ENCODE measurements at places on chromosomes 2 and 18.
A peak's percentile ranks its signal among the peaks of the same experiment; 100 is the strongest.

GRCh38 chr2:95761556-95761955 lies 169.8 kb downstream of the TRIM43 start:
- DNase-seq = no peak

DNA sequence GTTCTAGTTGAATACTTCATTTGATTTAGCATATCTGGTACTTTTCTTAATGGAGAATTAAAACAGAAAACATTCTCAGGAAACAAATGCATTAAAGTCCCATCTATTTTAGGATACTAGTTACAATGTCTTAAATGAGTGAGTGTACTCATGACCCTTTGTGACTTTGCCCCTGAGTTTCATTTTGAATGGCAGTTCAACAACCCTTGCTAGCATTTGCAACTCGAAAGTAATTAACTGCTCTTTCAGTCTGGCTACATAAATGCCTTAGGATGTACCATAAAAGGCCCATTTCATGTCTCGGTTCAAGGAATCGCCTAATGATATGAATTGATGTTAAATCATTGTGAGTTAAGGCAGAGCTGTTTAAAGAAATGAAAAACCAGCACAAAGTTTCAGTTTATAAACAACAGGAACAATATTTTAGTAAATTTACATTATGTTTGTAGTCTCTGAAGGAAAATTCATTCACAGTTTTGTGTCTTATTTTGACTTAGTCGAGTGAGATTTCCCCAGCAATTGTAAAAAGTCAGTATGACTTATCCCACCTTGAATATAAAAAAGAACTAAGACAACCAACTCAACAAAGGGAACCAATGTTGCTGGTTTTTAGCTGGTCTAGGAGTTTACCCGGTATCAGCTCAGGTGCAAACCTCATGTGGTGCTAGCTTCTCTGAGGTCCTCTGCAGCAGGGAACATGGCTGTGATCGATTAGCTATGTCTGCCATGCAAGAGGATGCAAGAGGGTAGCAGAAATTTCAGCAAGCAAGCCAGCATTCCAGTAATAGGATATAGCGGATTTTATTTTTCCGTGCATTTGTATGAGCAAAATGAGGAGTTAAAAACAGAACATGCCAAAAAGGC lies 386.2 kb downstream of the PTPRM start:
- no peak for DNase-seq

DNA sequence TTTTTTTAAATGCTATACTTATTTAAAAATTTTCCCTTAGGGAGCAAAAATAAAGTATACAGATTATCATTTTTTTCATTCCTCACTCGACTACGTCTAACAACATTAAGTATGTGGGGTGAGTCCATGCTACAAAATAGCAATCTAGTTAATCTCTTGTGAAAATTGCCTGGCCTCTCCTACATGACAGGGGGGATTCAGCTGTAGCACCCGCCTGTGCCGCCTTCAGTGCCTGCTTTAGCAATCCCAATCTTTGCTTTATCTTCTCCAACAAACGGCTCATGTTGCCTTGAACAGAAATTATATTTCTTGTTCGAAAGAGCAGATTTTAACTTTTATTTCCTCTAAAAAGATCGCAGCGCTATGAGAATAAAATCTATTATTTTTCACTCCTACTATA lies 2.4 kb upstream of the SOX11 start:
- DNase-seq = no peak

- peak; percentile 52 for DNase-seq
These were observed 34.0 kb downstream of the LBH start for GRCh38 chr2:30265052-30266015.

GRCh38 chr2:216056739-216057138 lies 24.9 kb downstream of the PECR start:
- DNase-seq = peak; percentile 4

- DNase-seq = no peak
These were observed 27.1 kb upstream of the FMNL2 start for GRCh38 chr2:152307863-152308262.

DNA sequence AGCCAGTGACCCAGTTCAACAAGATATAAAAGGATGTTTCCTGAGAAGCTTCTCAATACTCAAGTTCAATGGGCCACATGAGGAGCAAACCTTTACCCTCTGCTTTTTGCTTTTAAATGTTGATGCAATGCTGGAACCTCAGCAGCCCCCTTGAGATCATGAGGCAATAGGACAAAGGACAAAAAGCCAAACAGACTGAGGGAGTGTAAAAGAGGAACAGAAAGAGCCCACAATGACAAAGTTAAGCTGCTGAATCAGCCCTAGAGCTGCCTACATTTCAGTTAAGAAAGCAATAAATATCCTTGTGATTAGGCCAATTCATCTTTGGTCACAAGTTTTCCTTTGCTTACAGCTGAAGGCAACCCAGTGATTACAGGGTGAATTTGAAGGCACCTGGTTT lies 76.9 kb downstream of the MRO start:
- peak; percentile 20 for DNase-seq

DNA sequence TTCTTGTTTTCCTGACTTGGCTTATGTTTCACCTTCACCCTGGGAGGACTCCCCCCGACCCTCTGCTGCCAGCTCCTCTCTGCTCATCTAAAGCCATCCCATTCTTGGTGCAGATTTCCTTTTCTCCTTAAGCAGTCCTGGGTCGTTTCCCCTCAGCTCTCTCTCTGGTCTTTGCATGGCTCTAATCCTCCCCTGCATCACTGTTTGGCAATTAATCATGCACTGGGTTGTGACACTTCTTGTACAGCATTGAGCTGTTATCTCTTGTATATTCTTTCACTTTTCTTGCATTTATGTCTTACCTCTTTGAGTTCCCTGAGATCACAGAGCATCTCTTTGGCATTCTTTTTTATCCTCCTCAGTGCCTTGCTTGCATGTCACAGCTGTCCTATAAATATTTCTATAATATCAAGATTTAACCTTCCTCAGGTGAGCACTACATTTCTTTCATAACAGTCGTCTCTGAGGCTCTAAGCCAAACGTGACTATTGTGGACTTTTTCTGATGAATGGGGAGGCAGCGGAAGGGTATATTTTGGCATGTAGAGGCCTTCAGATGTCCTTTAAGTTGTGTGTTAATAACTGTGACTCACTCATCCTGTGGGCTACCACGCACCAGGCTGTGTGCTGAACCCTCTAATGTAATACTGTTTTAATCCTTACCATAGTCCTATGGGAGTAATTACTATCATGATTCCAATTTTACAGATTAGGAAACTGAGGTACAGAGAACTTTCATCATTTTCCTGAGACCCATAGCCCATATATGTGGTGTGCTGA lies 507.5 kb downstream of the SLC4A3 start:
- DNase-seq = no peak

DNA sequence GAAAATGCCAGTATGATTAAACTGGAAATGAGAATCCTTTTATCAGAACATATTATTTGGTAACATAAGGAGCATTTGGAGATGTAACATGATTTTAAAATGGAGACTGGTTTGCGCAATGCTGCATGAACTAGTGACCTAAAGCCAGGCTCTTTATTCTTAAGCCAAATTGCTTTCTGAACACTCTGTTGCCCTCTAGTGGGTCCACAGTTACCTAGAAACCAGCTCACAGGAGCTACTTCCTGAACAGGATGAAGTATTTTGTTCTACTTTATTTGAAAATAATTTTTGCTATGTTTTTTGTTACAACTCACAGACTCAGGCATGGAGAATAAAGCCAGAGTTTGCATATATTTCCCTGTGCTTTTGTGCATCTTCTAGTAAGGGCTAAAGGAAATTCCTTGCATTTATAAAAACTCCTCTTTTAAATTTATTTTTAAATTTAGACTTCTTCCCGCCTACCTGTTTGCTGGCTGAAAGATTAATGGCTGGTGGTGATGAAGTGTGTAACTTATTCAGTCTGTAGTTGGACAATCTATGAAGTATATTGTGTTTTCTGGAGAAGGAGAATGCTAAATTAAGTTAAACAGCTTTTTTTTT lies 146.7 kb downstream of the PARD3B start:
- DNase-seq = peak; percentile 57

DNA sequence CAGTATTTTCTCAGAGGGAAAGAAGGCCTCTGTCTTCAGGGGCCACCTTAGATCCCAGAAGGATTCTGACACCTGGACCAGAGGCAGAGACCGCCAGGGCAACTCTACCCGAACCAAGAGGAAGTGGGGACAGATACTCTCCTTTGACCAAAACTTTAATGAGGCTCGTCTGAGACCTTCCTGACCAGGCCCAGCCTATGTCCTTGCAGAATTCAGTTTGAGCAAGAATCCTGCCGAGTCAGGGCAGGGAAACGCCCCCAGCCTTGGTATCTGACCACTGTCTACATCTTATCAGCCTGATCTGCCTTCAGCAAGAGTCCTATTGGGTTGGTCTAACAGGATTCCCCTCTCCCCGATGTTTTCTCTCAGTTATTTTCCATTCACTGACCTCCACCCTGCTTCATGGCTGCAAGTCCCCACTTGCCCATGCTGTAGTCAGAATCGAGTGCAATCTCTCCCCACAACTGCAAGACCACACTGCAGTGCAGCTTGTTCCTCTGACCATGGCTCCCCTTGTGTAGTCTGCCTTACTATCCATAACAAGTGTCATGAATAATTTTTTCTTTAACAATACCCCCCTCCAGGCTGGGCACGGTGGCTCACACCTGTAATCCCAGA lies 95.0 kb downstream of the MSH2 start:
- no peak for DNase-seq
